ENCODE measurements at places on chromosomes 3 and 15.

DNA sequence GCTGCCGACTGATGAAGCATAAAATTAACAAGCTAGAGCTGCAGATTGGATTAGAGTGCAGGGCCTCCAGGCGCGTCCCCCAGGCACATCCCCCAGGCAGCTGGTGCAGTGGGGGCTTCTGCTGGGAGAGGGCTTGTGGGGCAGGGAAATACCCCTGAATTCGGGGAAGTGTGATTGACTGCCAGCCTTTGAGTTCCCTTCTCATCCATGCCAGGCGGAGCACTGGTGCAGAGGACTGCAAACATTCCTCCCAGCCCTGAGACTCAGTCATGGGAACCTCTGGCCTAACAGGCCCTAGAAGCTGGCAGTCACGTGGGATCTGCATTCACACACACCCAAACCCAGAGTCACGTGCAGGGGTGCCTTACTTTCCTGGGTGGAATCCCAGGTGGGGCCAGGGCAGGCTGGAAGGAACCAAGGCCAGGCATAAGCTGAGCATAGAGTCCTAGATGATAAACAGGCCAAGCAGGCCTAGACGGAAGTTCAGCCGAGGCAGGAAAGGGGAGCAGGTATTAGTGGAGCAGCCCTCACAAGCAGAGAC is 46.2 kb upstream of the SEC22A start:
- no peak for DNase-seq

GRCh38 chr3:172256101-172256734 is 192.0 kb downstream of the GHSR start:
- DNase-seq = no peak

DNA sequence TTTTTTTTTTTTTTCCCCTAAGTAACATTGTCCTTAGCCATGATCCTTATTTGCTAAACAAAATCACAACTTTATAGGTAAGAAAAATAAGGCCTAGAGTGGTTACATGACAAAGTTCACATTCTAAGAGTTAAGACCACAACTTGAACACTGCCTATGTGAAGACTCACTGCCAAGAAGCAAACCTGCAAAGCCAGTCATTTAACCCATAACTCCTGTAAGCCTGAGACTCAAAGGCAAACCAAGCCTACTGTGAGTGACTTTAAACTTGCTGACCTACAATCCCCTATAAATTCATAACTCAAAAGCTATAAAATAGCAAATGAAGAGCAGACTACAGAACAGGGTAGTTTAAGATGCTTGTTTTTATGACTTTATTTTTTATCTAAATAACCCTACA is 12.9 kb upstream of the ANKRD28 start:
- no peak for DNase-seq

GRCh38 chr15:92883163-92883875 is 16.8 kb upstream of the CHD2 start:
- peak; percentile 53 for DNase-seq

DNA sequence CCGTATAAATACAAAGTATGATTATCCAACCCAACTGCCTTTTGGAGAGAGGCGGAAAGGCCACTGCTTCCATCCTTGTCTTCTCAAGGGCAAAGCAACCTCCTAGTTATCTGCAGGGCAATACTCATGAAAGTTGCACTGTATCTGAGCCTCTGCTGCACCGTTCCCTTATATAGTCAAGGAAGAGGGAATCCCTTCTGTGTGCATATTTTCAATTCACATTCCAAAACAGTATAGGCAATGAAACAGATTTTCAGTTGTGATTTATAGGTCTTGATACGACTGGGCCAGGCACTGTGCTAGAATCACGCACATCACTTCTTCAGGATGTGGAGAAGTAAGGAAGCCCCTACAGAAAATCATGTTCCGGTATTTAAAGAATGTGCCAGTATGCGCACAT is 455.7 kb downstream of the FOXP1 start:
- no peak for DNase-seq

GRCh38 chr3:78003090-78003489 is 963.2 kb downstream of the ROBO2 start:
- DNase-seq = no peak

DNA sequence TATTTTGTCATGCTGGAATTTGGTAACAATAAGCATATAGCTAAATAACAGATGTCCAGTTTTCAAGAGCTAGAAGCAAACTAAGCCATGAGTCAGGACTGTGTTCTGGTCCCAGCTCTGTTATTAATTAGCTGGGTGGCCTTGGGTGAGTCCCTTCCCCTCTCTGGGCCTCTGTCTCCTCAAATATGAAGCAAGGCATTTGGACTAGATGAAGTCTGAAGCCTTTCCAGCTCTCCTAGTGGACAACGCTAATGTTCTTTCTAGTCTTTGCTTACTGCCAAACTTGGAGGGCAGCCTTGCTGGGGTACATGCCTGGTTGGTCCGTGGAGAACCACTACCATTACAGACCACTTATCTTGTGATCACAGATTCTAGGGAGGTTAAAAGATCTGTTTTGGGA is 127.6 kb downstream of the DUT start:
- DNase-seq = no peak

DNA sequence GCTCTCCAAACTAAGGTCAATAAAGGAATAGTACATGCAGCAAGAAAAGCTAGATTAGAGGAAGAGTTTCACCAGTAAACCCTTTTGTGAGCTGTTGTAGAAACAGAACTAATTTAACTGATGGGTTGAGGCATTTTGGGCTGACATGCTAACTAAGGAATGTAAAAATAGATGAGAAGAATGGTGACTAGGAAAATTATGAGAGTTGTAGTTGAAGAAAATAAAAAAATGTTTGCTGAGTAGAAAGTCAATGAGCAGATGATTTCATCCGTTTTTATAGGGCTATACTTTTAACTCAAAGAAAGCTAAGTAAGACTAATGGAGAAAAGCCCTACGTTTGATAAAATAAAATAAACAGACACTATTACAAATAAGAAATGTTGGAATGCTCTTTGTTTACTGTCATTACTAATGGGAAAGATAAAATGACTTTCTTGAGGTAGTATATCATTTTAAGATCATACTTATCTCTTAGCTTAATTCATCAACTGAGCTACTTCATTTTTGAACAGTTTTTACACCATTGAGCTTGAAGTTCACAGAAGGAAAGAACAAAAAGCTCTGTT is 209.4 kb upstream of the DPH6 start:
- DNase-seq = no peak

- peak; percentile 12 for DNase-seq
Measured at GRCh38 chr3:126113733-126114442, 30.0 kb upstream of the SLC41A3 start.

DNA sequence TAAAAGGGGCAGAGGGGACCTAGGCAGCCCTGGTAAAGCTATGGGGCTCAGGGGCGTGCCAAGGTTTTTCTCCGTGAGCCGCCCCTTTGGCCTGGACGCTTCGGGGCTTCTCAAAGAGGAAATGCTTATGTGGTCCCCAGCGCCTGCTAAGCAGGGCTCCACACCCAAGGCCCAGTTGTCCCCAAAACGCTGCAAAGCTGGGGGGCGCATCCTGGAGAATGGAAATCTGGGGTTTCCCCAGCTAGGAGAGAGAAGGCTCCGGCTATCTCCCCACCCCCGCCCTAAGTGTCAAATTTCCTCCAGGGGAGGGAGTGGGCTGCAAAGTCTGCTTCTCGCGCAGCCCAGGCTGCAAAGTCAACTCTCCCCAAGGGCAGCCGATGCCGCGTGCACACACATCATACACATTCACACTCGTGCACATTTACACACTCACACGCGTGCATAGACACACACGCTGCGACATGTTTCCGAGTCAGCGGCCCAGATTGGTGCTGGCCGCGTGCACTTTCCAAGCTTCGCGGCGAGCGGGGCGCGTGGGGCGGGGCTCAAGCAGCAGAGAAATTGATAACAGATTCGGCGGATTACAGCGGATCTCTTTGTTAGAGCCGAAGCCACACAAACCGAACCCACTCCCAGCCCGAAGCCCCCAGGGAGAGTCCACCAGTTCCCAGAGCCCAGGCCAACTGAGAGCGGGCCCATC is 4.5 kb downstream of the WNT5A start:
- DNase-seq = peak; percentile 58

DNA sequence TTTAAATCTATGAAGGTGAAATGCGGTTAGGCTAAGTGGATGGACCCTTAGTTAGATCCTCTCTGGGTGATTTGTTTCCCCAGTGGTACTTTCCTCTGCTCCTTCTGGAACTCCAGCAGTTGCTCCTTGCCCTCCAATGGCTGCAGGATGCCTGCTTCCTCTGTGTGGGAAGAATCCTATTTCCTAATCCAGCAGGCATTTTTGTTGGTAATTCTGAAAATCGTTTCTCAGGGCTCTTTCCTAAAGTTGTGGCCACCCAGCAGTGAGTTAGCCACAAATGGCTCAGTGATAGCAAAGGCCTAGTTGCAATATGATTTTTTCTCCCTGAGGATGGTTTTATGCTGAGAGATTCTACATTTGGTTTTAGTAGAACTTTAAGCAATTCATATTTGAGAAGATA is 332.3 kb upstream of the C2CD4B start:
- DNase-seq = no peak

DNA sequence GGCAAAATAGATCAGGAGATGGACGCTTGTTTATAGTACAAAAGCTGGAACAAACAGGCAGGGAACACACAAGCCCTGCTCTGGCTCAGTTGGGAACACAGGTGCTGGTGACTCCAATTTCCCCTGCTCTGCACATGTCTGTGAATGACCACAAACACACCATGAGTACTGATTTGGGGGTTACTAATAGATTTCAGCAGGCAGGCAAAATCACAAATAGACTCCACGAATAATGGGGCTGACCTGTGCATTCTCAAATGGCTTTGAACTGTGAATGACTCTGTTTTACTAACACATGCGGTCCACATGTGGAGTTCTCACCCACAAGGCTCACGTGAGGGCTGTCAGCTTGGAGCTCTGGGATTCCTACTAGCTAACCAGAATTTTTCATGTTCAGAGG is 3.9 kb downstream of the RTP3 start:
- DNase-seq = no peak

- DNase-seq = peak; percentile 51
Measured at GRCh38 chr3:15903759-15904720, 106.3 kb upstream of the ANKRD28 start.

- no peak for DNase-seq
Measured at GRCh38 chr3:100697172-100697571, 12.1 kb upstream of the TFG start.

DNA sequence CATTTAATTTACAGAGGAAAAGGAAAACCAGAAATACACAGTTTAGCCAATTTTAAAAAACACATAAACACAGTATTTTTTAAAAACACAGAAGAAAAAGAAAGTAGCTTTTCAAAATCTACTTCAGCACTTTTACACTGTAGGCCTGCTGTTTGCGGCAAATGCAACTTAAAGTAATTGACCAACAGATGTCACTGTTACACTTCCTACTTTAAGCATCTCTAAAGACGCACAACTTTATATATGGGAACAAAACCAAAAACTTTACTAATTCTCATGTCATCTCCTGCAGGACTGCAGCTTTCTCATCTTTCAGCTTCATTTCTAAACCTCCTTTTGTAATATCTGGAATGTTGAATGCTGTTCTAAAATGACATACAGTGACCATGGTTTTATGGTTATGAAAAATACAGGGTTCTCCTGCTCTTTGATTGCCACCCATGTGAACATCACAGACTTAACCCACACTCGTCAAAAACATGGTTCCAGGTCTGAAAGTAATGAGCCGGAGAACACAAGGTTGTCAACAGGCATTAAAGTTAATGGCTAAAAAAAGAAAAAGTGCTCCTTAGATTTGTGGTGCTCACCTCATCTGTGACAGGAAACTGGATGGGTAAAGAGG is 107.9 kb downstream of the FMN1 start:
- DNase-seq = no peak

- no peak for DNase-seq
Measured at GRCh38 chr15:27272427-27272826, 301.4 kb downstream of the GABRG3 start.

DNA sequence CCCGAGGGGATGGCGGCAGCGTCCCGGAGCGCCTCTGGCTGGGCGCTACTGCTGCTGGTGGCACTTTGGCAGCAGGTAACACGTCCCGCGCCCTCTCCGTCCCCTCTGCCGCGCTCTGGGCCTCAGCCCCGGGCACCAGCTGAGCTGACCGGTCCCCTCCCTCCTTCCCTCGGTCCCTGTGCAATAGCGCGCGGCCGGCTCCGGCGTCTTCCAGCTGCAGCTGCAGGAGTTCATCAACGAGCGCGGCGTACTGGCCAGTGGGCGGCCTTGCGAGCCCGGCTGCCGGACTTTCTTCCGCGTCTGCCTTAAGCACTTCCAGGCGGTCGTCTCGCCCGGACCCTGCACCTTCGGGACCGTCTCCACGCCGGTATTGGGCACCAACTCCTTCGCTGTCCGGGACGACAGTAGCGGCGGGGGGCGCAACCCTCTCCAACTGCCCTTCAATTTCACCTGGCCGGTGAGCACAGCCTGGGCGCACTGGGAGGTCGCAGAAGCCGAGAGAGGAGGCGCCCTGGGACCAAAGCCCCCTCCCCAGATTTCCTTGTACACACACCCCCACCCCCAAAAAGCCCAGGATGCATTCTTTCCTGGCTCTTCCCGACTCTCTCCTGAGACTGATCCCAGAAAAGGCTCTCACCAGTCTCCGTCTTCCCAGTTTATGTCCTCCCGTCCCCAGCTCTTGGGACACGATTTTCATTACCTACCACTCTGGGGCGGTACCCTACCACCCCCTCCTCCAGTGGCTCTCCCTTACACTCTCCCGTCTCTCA is 705 bp downstream of the DLL4 start:
- peak; percentile 79 for DNase-seq

DNA sequence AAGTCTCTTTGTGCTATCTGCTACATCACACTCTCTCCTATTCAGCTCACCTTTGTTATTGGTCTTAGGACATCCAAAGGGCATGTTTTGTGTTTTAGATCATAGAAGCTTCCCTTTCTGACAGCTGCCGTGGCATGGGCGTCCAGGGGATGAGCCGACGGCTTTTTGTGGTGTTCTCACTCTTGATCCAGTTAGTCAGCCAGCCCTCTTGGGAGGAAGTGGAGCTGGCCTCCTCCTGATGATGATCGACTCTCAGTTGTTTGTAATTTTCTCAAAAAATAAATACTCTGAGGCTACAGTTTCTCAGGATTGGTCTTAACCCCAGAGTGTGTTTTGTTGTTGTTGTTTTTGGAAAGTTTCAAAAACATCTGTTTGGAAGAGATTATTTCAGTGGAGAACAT is 34.4 kb downstream of the BOC start:
- DNase-seq = peak; percentile 71

- no peak for DNase-seq
Measured at GRCh38 chr3:72595927-72596610, 252.2 kb downstream of the SHQ1 start.

- DNase-seq = peak; percentile 63
Measured at GRCh38 chr3:63864008-63864964, 619 bp downstream of the ATXN7 start.

- DNase-seq = peak; percentile 70
Measured at GRCh38 chr3:149512073-149512782, 37.7 kb downstream of the TM4SF4 start.

- no peak for DNase-seq
Measured at GRCh38 chr3:25582242-25582641, 82.5 kb downstream of the TOP2B start.

- peak; percentile 24 for DNase-seq
Measured at GRCh38 chr15:50145451-50145872, 26.4 kb upstream of the ATP8B4 start.

All from femur (tissue), 1 donor.